ENCODE measurements at places on chromosomes 4 and X.

DNA sequence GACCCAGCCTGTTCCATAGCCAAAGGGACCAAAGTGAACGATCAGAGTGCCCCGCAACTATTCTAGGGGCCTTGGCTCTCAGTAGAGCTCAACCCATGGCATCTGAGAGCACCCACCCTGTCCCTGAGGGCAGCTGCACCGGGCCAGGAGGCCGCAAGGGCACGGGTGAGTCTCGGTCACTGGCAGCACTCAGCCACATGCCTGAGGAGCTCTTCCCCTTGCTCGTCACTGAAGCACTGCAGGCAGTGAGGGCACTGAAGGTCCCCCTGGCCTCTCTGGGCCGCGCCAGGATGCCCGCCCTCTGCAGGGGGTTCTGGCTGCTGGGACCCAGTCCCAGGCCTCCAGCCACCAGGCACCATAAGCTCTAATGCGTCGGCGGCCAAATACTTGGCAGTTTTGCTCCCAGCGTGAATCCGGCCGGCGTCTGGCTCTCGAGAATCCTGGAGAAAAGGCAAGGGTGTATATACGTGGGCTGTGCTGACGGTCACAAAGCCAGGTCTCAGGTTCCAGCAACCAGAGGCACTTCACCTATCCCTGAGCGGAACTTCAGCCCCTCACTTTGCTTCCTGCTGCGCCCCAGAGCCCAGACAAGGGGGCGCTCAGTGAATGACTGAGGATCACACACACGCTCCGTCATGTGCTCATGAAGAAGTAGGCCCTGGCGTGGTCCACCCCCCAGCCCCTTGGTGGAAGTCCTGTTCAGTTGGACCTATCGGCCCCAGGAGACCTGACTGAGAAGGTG, 13.9 kb downstream of the TNIP2 start:
- peak; percentile 75 for DNase-seq

DNA sequence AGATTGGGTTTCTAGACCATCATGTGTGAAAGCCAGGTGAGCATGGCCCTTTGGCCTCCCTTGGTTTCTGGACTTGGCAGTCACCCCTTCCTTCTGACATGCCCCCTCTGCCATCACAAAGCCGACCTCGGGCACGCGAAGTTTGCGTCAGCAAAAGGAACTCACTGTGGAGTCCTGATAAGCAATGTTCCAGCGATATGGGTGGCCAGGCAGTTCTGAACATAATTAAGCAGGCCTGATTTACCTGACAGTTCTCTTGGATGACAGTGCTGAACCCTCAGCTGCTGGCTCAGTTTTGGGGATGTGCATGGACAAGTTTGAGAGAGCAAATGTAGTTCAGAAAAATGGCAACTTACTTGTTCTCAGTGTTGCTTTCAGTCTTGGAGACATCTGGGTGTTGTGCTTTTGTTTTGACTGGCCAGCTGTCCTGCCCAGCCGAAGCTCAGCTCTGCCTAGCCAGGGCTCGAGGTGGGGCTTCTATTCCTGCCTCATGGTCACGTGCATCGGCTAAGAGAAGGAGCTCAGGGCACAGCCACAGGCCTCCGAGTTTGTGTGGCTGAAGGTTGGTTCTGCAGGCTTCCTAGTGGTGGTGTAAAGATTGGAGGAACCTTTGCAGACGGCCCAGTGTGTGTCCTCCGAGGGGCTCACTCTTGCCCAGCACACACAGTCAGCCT, 78.3 kb downstream of the CLDN34 start:
- DNase-seq, result no peak

GRCh38 chr4:478373-478772, 20.6 kb downstream of the ZNF721 start:
- no peak for DNase-seq

- no peak for DNase-seq
These were observed 188.2 kb downstream of the SH2D1A start for GRCh38 chrX:124534536-124534935.

DNA sequence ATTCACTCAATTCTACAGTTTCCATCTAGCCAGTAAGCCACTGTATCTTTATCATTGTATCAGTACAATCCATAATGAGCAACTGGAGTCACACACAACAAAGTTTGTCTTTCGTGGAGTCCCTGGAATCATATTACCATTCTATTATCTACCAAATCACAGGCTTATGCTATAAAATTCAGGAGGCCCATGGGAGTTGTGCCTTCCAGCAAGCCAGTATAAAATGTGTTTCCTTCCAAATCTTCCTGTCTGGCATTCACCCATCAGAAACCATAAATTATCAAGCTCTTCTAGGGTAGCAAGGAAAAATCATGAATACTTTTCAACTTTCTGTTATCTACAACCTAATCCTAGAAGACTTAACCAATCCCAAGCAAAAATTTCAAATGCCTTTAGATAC, 1383.3 kb upstream of the PCDH7 start:
- no peak for DNase-seq

GRCh38 chr4:174996079-174996478, 77.9 kb downstream of the ADAM29 start:
- DNase-seq, result no peak

DNA sequence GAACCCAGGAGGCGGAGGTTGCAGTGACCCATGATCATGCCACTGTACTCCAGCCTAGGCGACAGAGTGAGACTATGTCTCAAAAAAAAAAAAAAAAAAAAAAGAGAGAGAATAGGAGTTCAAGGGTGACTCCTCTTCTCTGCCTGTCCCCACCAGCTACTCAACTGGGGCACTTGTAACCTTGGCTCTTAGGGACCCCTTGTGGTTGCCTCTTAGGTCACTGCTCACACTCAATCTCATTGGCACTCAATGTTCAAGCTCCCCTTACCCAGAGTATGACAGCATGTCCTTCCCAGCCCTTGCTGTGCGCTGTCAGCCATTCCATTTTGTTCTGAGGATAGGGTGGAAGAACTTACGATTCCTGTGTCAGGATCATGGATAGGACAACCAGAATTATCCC, 82.4 kb upstream of the BEND4 start:
- DNase-seq, result no peak

DNA sequence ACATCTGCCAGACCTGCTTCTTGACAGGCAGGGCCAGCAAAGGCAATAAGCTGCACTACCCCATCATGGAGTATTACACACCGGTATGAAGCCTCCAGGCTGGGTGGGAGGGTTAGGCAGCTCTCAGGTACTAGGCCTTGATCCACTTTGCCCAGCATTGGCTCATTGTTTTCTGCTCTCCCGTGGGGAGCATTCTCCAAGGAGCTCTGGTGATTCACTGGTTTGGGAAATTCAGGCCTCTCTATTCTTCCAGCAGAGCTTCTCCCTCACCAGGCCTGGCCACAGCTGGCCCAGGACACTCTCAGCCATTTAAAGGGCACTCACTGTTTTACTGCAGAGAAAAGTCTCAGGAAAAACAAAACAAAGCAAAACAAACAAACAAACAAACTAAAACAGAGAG, 33.0 kb downstream of the DRP2 start:
- no peak for DNase-seq

DNA sequence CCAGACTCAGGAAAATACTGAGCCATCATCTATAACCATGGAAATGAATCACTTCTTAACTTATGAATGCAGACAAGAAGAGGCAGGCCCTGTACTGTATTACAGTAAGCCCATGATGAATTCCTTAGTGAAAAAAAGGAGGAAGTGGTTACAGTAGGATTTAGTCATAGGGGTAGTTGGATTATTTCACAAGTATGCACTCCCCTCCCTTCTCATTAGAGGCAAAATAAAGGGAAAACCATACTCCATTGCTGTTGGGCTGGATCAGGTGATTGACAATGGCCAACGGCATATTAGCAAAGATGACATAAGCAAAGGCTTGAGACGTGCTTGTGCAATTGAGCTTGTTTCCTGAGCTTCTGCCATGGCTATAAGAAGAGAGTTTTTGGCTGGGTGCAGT, 181.1 kb upstream of the PRPS2 start:
- DNase-seq, result no peak

GRCh38 chr4:85092536-85092935, 126.0 kb upstream of the WDFY3 start:
- DNase-seq, result no peak

DNA sequence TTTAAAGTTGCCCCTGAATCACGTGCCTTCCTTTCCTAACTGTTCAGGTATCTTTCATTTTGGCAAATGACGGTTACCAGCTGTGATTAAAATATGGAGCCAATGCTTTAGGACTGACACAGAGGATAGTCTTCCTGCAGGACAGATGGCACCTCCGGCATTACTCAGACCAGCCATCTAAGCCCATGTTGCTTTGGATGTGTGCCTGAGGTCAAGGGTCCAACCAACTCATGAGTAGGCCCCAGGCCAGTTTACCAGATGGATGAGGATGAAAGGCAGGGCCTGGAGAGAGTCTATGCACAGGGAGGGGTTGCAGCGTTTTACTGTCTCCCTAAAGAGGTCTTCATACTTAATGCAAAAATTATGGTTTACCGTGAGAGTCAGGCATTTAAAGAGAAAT, 174.0 kb upstream of the GATB start:
- no peak for DNase-seq

DNA sequence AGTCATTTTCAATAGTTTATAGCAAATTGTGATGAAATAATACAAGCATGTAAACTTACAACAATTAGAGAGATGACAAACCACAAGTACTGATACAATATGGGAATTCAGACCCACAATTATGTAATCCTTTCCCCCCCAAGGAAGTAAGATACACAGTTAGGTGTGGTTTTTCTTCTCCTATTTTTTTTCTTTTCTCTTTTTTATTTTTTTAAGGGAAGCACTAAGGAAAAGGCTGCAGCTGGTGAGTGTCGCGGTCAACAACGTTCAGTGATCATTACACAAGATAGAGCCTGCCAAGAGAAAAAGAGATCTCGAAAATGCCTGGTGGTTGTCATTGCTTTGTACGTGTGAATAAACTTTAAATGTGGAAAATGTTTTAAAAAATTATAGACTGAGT, 9.8 kb downstream of the NDNF start:
- no peak for DNase-seq

DNA sequence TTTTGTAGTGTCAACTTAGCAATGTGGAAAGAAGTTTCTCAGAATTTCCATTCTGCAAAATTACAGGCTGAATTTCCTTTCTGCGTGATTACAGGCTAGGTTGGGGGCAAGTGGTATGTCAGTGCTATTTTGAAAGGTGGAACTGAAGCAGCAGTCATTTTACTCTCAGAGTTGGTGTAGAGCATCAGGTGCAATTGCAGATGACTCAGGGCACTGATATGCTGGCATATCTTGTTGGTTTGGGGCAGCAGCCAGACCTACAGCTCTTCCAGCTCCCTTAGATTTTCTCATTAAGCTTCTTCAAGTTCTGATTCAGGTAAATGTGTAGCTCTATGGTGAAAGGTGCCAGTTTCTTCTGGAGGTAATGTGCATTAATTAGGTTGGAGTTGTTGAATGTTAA, 930.7 kb upstream of the PCDH10 start:
- no peak for DNase-seq

GRCh38 chrX:71974916-71975315, 64.3 kb downstream of the NHSL2 start:
- DNase-seq, result no peak

DNA sequence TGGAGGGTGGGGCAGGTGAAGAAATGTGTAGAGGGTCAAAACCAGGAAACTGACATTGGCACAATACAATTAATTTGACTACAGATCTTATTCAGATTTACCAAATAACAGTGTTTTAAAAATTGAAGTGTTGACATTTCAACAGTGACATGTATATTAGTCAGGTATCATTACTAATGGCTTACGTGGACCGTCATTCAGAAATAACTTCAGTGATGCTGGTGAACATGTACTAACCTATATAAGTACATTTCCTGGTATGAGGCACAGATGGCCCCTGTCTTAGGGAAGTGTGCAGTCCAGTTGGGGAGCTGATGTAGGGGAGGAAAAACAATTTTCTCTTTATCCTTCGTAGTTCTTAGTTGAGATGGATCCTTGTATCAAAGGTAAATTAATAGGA, 22.3 kb upstream of the MAOA start:
- no peak for DNase-seq

Data from chondrocyte (in vitro differentiated cells).